Right lobe of liver (tissue), 6 donors: ENCODE measurements at places on chromosomes 3 and 15. TPM values are rescaled to one million over a fixed set of nuclear protein-coding genes. Genes with fewer than 3 reads are reported as not detected.

The PRR20G gene
- total RNA-seq = not detected

DNA sequence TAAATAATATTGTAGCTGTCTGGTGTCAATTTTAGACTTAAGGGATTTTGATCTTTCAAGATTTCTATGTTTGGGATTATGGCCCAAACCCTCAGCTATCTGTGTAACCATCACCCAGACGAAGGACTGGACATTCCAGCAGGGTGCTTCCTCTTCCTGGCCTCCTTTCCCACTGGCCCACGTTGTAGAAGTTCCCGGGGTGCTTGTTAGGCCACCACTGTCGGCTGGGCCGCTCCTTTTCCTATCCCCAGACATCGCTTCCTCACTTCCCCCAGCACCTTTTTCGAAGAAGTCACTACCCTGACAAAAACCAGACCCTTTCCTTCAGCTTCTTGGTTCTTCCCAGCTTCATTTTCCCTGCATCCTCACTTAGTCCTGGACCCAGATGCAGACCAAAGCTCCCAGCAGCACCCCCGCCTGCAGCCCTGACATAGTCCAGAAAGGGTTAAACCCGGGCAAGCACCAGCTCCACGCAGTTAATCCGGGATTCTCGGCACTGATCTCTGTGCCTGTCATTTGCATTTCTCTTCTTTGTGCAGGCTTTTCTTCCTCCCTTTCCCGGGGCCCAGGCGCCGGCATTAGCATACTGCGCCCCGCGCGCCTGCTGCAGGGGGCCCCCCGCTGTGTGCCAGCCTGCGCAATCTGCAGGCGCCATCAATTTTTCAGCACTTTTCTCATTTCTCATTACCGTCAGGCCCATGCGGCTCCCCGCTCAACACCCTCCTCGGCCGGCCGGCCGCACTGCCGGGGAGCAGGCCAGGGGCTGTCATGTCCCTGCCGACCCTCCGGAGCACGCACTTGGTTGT, 90.6 kb downstream of the ZNF621 start:
- no peaks in the 10 kb centered on the region for H3K4me1 ChIP-seq
- no peaks in the 10 kb centered on the region for H3K27me3 ChIP-seq
- no peak overlapping the region for H3K27ac ChIP-seq
- DNase-seq = no peak
- H3K4me3 ChIP-seq = no peak overlapping the region
- no peaks in the 10 kb centered on the region for H3K36me3 ChIP-seq

GRCh38 chr3:124082343-124082742, 90.4 kb upstream of the ROPN1 start:
- H3K4me1 ChIP-seq = no peaks in the 10 kb centered on the region
- H3K4me3 ChIP-seq = no peak overlapping the region
- H3K27ac ChIP-seq = no peak overlapping the region
- no peak for DNase-seq
- H3K27me3 ChIP-seq = no peaks in the 10 kb centered on the region
- no peaks in the 10 kb centered on the region for H3K36me3 ChIP-seq

DNA sequence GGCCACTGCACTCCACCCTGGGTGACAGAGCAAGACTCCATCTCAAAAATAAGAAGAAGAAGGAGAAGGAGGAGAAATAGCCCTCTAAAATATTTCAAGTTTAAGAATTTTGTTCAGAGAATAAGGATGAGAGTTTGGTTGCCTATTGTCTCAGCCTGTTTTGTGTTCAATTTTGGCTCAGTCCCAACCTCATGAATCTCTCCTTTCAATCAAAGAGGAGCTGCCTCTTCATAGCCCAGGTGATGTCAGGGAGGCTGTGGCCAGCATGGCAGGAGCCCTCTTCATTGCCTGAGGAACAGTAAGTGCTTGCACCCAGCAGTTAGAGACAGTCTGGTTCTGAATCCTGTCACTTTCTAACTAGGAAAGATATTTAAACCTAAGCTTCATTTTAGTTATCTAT, 55.0 kb downstream of the BDH1 start:
- H3K27me3 ChIP-seq = no peaks in the 10 kb centered on the region
- H3K4me1 ChIP-seq = no peaks in the 10 kb centered on the region
- no peak for DNase-seq
- no peak overlapping the region for H3K4me3 ChIP-seq
- no peak overlapping the region for H3K27ac ChIP-seq

- no peaks in the 10 kb centered on the region for H3K36me3 ChIP-seq
- no peak overlapping the region for H3K4me3 ChIP-seq
- H3K4me1 ChIP-seq = no peaks in the 10 kb centered on the region
- H3K27me3 ChIP-seq = no peaks in the 10 kb centered on the region
- H3K27ac ChIP-seq = no peak overlapping the region
Observed at GRCh38 chr3:11969986-11970385, 34.2 kb upstream of the SYN2 start.

- H3K27me3 ChIP-seq = no peaks in the 10 kb centered on the region
- H3K4me1 ChIP-seq = peaks cover 3% of the 10 kb centered on the region
- no peaks in the 10 kb centered on the region for H3K36me3 ChIP-seq
- H3K4me3 ChIP-seq = peak overlapping the region; percentile 85
- no peak for DNase-seq
- no peak overlapping the region for H3K27ac ChIP-seq
Observed at GRCh38 chr15:51751697-51752683, 593 bp downstream of the TMOD2 start.

- peak overlapping the region; percentile 93 for H3K4me3 ChIP-seq
- peaks cover 3% of the 10 kb centered on the region for H3K36me3 ChIP-seq
- peak; percentile 90 for DNase-seq
- no peaks in the 10 kb centered on the region for H3K4me1 ChIP-seq
Observed at GRCh38 chr3:38347421-38348200, 1.0 kb downstream of the XYLB start.

The PPP1R14D gene
- not detected for total RNA-seq

- DNase-seq = no peak
- no peaks in the 10 kb centered on the region for H3K27me3 ChIP-seq
- H3K4me1 ChIP-seq = no peaks in the 10 kb centered on the region
Observed at GRCh38 chr3:141699897-141700296, 38.2 kb upstream of the RNF7 start.

DNA sequence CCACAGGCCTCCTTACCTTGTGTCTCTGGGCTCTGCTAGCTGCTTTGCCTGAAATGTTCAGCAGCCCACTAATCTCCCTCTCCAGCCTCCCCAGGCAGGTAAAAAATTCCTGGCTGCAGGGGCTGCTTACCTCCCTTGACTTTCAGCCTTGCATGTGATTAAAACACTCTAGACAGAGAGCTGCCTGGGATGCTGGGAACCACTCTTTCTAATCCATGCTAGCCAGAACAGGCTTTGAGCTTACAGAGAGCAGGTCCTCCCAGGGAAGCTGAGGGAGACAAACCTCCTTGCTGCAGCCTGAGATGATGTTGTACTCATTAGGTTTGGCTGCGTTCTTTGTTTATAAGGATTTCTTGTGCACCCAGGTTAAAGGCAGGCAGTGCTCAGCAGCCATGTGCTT, 33.7 kb upstream of the LIPC start:
- no peak for DNase-seq
- H3K27me3 ChIP-seq = no peaks in the 10 kb centered on the region
- no peak overlapping the region for H3K4me3 ChIP-seq
- no peaks in the 10 kb centered on the region for H3K36me3 ChIP-seq
- H3K4me1 ChIP-seq = peaks cover 19% of the 10 kb centered on the region

GRCh38 chr3:14113965-14114635, 10.6 kb downstream of the CHCHD4 start:
- no peaks in the 10 kb centered on the region for H3K4me1 ChIP-seq
- no peaks in the 10 kb centered on the region for H3K27me3 ChIP-seq
- H3K36me3 ChIP-seq = peaks cover 21% of the 10 kb centered on the region
- no peak overlapping the region for H3K27ac ChIP-seq

The MORC1 gene
- 0.07 TPM for total RNA-seq

The KBTBD8 gene
- 1.3 TPM for total RNA-seq

The CCDC39 gene
- total RNA-seq = not detected
